ENCODE measurements at places on chromosomes 7 and 10.

GRCh38 chr7:69228212-69228811 lies 370.0 kb upstream of the AUTS2 start:
- no peak for DNase-seq

GRCh38 chr7:77729574-77730348 lies 33.5 kb downstream of the RSBN1L start:
- DNase-seq = no peak

DNA sequence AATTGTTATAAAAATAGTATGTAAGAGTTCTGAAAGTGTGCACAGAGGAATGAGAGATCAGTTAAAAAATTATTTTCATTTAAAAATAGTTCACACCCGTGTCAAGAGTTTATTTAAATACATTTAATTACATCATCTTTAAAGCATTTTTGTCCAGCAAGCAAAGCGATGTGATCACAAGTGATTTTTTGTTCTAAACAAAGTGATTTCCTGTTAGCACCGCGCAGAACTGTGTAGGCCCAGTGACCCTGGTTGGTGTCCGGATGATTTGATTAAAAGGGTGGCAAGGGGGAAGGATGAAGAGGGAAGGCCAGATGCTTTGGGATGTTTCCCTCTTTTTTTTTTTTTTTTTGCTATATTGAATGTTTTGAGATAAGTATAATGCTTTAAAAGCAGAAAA lies 227.8 kb upstream of the PITRM1 start:
- no peak for DNase-seq

DNA sequence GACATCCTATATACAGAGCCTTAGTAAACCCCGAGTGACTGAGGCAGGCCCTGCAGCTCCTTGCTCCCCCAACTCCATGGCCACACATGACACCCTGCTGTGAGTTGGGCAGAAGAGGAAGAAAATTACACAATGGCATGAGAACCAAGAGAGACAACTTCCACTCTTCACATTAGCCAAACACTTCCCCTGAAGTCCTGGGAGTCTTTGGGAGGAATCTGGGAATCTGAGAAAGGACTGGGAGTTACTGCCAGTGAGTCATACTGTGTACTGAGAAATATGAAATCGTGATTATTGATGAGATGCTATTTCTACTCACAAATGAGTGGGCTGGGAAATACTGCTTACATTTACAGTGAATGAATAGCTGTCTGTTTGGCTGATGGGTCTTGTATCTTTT lies 116.6 kb downstream of the SPAG6 start:
- no peak for DNase-seq

- no peak for DNase-seq
Measured at GRCh38 chr10:12796401-12797160, 204.9 kb downstream of the CCDC3 start.

GRCh38 chr10:58072634-58073033 lies 195.1 kb downstream of the IPMK start:
- DNase-seq = no peak

- peak; percentile 52 for DNase-seq
Measured at GRCh38 chr10:132396494-132397035, 435 bp upstream of the PWWP2B start.

- no peak for DNase-seq
Measured at GRCh38 chr10:102710609-102711008, 3.6 kb downstream of the ARL3 start.

- DNase-seq = no peak
Measured at GRCh38 chr10:117168729-117169128, 28.6 kb upstream of the KCNK18 start.

- no peak for DNase-seq
Measured at GRCh38 chr7:122762071-122762470, 59.3 kb upstream of the RNF148 start.

- no peak for DNase-seq
Measured at GRCh38 chr7:46622251-46622650, 701.2 kb upstream of the IGFBP3 start.

DNA sequence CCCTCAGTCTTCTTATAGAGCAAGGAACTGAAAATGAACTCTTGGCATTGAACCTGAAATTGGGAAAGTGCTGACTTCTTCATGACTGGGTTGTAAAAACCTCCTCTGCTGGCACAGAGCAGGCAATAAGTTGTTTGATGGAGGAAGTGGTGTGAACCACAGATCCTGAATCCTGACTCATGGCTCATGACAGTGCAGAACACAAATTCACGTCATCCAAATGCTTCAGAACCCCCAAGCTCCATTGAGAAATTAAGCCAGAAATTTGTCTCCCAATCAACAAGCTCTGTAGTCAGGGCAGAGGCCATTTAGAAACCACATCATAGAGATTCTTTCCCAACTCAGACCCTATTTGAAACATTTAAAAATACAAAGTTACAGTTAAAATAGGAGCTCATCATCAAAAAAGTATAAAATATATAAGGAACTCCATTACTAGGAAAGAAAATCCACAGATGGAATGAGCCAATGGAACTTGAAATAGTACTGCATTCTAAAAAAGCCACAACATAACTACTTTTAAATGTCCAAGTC lies 10.3 kb upstream of the STK17A start:
- DNase-seq = no peak

- DNase-seq = no peak
Measured at GRCh38 chr10:112981553-112981952, 31.5 kb downstream of the TCF7L2 start.

- no peak for DNase-seq
Measured at GRCh38 chr10:129541200-129541599, 74.2 kb downstream of the MGMT start.

- no peak for DNase-seq
Measured at GRCh38 chr10:52004342-52004949, 305.1 kb upstream of the CSTF2T start.

DNA sequence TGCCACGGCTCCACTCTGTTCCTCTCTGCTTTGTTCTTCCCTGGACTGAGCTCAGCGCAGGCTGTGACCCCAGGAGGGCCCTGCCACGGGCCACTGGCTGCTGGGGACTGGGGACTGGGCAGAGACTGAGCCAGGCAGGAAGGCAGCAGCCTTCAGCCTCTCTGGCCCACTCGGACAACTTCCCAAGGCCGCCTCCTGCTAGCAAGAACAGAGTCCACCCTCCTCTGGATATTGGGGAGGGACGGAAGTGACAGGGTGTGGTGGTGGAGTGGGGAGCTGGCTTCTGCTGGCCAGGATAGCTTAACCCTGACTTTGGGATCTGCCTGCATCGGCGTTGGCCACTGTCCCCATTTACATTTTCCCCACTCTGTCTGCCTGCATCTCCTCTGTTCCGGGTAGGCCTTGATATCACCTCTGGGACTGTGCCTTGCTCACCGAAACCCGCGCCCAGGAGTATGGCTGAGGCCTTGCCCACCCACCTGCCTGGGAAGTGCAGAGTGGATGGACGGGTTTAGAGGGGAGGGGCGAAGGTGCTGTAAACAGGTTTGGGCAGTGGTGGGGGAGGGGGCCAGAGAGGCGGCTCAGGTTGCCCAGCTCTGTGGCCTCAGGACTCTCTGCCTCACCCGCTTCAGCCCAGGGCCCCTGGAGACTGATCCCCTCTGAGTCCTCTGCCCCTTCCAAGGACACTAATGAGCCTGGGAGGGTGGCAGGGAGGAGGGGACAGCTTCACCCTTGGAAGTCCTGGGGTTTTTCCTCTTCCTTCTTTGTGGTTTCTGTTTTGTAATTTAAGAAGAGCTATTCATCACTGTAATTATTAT lies 1.2 kb downstream of the CLDN4 start:
- no peak for DNase-seq

GRCh38 chr7:94276795-94277194 lies 117.9 kb upstream of the COL1A2 start:
- DNase-seq = no peak

- DNase-seq = no peak
Measured at GRCh38 chr10:102354451-102354850, 41.1 kb upstream of the NFKB2 start.

DNA sequence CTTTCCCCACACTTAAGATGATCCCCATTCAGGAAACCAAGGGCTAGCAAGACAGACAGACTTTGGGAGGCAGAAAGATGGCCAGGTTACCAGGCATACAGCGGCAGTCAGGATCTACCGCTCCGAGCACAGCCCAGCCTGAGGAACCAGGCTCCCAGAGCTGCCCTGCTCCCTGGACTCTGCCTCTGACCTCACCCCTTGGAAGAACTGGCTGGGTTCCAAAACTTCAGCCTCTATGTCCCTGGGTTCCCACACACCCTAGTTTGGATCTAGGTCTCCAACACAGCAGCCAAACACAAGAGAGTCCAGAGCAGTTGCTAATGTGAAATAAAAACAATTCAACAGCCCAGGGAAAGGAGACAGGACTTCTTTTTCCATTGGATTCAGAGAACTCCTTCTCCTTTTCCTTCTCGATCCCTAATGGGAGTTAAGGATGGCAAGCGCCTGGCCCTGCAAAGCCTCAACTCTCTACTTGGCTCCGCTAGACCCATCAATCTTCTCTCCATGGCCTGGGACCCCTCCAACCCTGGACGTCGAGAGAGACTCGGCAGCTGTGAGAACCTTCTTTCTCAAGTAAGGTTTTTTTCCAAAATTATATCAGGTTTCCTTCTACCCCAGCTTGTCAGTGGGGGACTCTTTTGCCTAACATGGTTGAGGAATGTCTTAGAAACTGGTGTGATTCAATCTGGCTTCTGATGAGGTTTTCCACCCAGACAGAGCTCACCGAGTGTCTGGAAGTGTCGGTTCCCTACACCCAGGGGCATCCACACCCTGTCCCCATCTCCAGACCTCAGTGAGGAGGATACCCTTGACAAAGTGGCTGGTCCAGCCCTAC lies 219.6 kb downstream of the KCNMA1 start:
- no peak for DNase-seq

- no peak for DNase-seq
Measured at GRCh38 chr7:40499718-40500117, 364.9 kb downstream of the SUGCT start.

GRCh38 chr7:12805957-12806356 lies 118.5 kb downstream of the ARL4A start:
- no peak for DNase-seq

GRCh38 chr7:142793156-142793555 lies 22.4 kb downstream of the PRSS2 start:
- no peak for DNase-seq

Measured in activated CD4-positive, alpha-beta T cell treated with anti-CD3 and anti-CD28 coated beads, Interleukin-2, amount 50 U/mL, for 4 hours (primary cell).